ENCODE measurements at places on chromosomes 12 and 14.

DNA sequence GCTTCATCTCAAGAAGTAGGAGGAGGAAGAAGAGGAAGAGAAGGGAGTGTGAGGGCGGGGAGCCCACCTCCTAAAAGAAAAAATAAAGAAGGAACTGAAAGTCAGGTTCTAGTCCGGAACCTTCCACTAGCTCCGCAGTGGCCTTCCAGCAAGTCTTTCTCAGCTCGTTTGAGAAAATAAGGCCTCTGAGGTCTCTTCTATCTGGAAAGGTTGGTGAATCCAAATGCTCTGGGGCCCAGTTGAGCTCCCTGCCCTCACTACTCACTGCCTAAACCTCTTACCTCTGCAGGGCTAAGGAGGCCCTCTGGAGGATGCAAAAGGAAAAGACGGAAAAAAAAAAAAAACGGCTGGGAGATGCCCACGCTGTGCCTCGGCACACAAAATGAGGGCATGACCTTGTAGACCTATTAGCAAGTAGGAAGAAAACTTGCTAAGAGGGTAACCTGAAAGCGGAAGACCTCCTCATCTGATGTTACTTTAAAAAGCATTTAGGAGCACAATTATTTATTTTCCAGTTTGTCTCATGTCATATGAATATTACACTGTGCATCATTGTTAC lies 35.9 kb downstream of the FBLN5 start:
- peak; percentile 64 for DNase-seq

DNA sequence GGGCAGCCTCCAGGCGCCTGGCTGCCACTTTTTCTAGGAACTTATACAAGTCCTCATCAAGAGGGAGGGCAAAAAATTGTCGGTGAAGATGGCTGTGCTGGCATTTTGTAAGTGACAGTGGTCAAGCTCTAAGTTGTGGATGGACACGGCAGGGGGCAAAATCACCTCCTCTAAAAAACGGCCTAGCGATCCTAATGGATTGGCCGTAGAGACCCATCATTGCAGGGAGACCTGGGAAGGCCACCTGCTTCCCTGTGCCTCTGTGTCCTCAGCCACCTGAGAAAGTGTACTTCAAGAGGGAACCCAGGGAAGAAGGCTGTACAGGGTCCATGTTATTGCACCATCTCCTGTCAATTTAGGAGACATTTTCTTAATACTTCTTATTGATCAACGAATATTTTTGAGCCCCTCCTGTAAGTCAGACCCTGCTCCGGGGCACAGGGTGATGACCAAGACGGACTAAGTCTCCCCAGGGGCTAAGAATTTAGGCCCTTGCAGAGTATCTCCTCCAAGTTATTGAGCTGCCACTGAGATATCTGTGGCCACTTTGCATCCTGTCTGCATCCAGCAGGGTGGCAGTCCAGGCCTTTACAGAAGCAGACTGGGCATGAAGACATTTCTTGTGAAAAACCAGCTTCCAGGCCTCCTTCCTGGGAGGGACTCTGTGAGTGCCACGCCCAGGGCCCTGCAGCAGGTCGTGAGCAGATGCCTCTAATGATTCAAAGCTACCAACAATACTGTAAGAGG lies 40.5 kb downstream of the PSMA6 start:
- peak; percentile 73 for DNase-seq

GRCh38 chr12:6573001-6573400 lies 4.9 kb upstream of the NOP2 start:
- no peak for DNase-seq

GRCh38 chr14:36207500-36207899 lies 31.0 kb upstream of the PTCSC3 start:
- DNase-seq = no peak

- DNase-seq = no peak
These were observed 26.7 kb upstream of the BLTP3B start for GRCh38 chr12:100169345-100169744.

DNA sequence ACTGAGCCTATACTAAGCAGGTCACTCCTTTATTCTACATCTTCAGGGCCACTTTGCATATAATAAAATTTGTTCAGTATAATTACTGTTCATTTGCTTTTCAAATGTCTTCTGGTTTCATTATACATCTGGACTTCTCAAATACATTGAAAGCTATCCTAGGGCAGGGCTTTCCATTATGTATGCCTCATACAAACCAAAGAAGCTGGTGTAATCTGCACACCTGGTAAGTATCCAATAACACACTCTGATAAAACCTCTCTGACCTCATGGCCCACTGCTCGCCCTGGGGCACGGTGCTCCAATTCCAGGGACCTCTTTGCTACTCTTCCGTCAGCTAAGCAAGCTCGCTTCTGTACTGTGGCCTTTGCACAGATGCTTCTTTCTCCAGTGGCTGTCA lies 21.9 kb upstream of the ISM2 start:
- DNase-seq = no peak

GRCh38 chr14:69674546-69675244 lies 63.3 kb downstream of the SUSD6 start:
- DNase-seq = no peak

- DNase-seq = peak; percentile 54
These were observed 45.8 kb upstream of the IQSEC3 start for GRCh38 chr12:20757-21156.

DNA sequence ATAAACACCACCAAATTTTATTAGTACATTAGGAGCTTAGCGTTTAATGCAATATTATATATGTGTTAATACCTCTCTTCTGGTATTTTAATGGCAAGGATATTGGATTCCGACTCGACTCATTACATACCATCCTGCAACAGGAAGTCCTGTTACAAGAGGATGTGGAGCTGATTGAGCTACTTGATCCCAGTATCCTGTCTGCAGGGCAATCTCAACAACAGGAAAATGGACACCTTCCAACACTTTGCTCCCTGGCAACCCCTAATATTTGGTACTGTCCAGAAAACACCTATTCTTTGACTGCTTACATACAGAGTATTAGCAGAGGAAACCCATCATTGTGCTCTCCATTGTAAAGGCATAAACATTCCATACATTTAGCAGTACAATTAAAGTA lies 45.2 kb downstream of the VEZT start:
- no peak for DNase-seq

- DNase-seq = peak; percentile 32
These were observed 1.5 kb upstream of the KRT5 start for GRCh38 chr12:52521568-52522266.

- no peak for DNase-seq
These were observed 12.5 kb upstream of the SMCO3 start for GRCh38 chr12:14826491-14826890.

DNA sequence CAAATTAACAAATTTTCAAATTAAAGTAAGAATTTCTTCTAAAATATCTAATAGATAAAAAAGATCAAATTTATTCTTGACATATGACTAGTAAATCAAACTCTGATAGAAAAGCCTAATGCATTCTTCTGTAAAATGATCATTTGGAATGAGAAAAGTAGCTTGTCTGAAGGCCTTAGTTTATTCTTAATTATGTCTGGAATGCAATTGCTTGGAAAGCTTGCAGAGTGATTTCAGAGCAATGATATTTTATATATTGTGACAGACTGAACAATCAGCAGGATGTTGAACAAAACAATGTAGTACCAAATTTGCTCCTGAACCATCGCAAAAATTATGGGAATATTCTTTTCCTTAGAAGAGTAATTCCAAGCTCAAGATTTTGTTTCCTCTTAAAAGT lies 789.6 kb upstream of the NOVA1 start:
- DNase-seq = no peak

All from activated CD8-positive, alpha-beta memory T cell treated with anti-CD3 and anti-CD28 coated beads for 24 hours (primary cell).